Chondrocyte (in vitro differentiated cells): ENCODE measurements at places on chromosomes 12 and 14. TPM values are rescaled to one million over a fixed set of nuclear protein-coding genes. Genes with fewer than 3 reads are reported as not detected.
A peak's percentile ranks its signal among the peaks of the same experiment; 100 is the strongest.

Gene TC2N
- 9.1 to 14.4 TPM (median 11.2 TPM) in 3 replicates for total RNA-seq

Gene LRRC43
- 1.5 to 2.0 TPM (median 1.6 TPM) in 3 replicates for total RNA-seq

Gene TAS2R31
- total RNA-seq, result 1.1 to 3.8 TPM (median 1.7 TPM) in 3 replicates

DNA sequence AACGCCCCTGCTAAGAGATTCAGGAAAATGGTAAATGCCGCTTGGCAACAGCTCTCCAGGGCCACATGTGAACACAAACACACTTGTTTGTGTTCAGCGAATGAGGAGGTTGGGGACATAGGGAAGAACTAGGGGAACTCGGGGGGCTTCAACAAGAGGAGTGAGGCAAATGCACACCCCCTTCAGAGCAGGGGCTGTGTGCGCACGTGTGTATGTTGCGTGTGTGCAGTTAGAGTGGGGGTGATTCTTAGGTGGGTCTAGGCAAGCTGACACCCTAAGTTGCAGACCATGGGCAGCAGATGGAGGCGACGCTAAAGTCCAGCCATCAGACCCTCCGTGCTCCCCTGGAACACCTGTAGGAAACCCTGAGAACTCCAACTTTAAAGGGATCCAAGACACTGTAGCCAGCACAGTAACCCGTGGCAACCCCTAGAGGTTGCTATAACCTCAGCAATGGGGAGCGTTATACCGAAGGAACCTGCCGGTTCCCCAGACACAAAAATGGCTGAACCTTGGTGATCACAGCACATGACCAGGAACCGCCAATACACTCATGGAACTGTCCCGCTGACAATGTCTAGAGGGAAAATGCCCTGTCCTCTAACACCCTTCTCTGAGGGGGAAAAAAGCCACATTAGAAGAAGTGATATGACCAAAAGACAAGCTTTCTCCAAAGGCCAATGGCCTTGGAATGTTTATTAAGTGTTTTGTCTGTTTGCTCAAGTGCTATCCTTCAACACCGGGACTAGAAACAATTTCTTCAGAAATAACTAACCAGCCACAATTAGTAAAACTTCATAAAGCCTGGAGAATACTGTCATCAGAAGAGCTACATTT lies 86.5 kb upstream of the CEP83 start:
- DNase-seq, result no peak
- H3K27me3 ChIP-seq, result peaks cover 2% of the 10 kb centered on the region
- H3K27ac ChIP-seq, result no peak overlapping the region

Gene LRRK2
- 0.05 to 0.36 TPM (median 0.35 TPM) in 3 replicates for total RNA-seq

DNA sequence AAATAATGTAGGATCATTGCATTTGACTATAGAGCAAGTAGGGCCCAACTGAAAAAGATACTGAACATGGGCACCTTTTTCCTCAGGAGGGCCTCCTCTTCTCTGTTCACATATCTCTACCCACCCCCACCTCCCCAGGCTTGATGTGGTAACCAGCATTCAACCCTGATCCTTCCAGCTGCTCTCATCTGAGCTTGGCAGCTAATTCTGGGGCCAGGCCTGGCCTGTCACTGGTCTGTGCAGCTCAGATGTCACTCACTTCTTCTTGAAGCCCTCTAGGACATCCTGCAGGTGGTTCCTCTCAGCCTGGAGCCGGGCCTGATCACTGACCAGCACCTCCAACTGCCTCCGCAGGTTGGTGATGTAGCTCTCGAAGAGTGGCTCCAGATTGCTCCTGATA lies 2.1 kb downstream of the KRT84 start:
- H3K36me3 ChIP-seq, result no peaks in the 10 kb centered on the region
- H3K4me1 ChIP-seq, result no peaks in the 10 kb centered on the region
- H3K27ac ChIP-seq, result no peak overlapping the region

DNA sequence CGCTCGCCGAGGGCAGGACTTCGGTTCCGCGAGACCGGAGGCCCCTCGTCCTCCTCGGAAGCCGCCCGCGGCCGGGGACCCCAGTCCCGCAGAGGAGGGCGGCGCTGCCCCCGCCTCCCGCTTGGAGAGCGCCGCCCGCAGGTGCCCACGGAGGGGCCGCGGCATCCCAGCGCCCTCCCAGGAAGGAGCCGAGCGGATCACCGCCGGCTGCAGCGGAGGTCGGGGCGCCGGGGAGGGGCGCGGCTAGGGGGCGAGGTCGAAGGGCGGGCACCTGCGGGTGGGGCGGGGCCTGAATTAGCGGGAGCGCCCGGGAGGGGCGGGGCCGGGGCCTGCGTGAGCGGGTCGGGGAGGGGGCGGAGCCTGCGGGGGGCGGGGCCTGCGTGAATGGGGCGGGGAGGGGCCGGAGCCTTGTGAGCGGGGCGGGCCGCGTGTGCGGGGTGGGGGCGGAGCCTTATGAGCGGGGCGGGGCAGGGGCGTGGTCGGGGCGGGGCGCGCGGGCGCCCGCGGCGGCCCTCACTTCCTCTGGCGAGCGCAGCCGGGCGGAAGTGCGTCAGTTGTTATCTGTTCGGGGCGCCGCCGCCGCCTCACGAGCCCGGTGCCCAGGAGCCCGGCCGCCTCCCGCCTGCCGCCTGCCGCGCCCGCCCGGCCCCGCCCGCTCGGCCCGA lies at the start of gene FBRSL1:
Gene FBRSL1, plus strand, starts transcription at position 550 of the 665 bp plus-strand sequence.
- peak within 1 kb of the TSS; percentile 29 for H3K27ac ChIP-seq
- H3K4me1 ChIP-seq, result peaks cover 40% of the 10 kb centered on the region
- H3K27me3 ChIP-seq, result no peaks in the 10 kb centered on the region
- H3K4me3 ChIP-seq, result peak within 1 kb of the TSS; percentile 74

- DNase-seq, result peak; percentile 39
- peaks cover 21% of the 10 kb centered on the region for H3K4me1 ChIP-seq
- H3K4me3 ChIP-seq, result no peak overlapping the region
- H3K27me3 ChIP-seq, result peaks cover 30% of the 10 kb centered on the region
Observed at GRCh38 chr12:57474862-57475261, 4.8 kb downstream of the ARHGAP9 start.

GRCh38 chr12:22355011-22355580 lies 20.6 kb upstream of the ST8SIA1 start:
- H3K36me3 ChIP-seq, result no peaks in the 10 kb centered on the region
- no peak overlapping the region for H3K4me3 ChIP-seq
- DNase-seq, result no peak
- H3K27me3 ChIP-seq, result peaks cover 34% of the 10 kb centered on the region

GRCh38 chr14:76514213-76514998 lies 138.5 kb downstream of the ESRRB start:
- H3K4me1 ChIP-seq, result no peaks in the 10 kb centered on the region
- no peak overlapping the region for H3K27ac ChIP-seq
- H3K27me3 ChIP-seq, result peaks cover 36% of the 10 kb centered on the region
- no peak overlapping the region for H3K4me3 ChIP-seq
- no peaks in the 10 kb centered on the region for H3K36me3 ChIP-seq

GRCh38 chr14:61504901-61505300 lies 183.5 kb downstream of the PRKCH start:
- H3K4me1 ChIP-seq, result peaks cover 43% of the 10 kb centered on the region
- peak overlapping the region; percentile 41 for H3K27ac ChIP-seq
- no peaks in the 10 kb centered on the region for H3K27me3 ChIP-seq
- H3K4me3 ChIP-seq, result no peak overlapping the region
- DNase-seq, result no peak
- H3K36me3 ChIP-seq, result no peaks in the 10 kb centered on the region

Gene IL22
- not detected in 3 replicates for total RNA-seq

DNA sequence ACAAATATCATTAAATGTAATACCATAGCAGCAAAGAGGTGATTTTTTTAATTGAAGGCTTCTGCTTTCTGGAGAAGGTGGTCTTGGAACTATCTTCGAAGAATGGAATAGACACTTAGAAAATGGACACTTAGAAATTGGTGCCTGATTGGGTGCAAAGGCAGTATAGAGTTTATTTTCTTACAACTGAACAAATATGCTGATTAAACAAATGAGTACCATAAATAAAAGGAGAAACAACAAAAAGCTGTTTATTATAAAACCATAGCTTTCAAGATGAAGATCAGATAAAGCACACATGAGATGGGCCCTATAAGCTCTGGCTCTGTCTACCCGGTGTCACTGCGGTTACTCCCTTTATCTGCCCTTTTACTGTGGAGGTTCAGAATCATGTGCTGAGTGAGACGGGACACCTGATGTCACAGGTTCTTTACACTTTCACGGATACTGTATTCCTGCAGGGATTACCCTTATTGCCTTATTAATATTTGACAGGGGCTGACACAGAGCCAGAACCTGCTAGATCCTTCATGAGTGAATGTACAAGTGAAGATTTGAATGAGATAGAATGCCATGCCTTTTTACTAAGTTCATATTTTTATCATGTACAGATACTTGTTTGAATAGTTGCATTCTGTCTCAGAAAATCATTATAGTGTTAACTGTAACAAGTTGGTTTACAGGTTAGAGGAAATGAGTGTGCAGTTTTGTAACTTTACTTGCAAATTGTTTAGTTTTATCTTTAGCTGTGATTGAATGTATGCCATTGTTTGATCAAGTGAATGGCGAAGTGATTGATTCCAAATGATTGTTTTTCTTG lies 477.5 kb upstream of the RGS6 start:
- peaks cover 3% of the 10 kb centered on the region for H3K36me3 ChIP-seq
- no peak for DNase-seq
- H3K4me3 ChIP-seq, result no peak overlapping the region
- H3K4me1 ChIP-seq, result peaks cover 25% of the 10 kb centered on the region
- H3K27ac ChIP-seq, result no peak overlapping the region

DNA sequence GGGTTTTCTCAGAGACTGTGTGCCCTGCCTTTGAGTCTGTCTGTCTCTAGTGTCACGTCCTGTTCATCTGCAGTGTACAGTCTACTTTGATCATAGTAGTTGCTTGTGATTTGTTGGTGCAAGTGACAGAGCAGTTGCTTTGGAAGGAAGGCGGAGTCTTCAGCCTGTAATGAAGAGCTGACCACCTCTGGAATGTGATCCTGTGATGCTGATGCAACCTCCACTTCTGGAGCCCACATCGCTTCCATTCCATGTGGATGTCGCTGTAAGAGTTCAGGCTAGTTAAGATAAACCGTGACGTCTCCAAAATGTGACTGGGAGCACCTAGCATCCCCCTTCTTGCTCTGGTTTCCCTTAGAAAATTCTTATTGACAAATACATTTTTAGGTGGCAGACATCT lies 51.8 kb downstream of the PELI2 start:
- peaks cover 14% of the 10 kb centered on the region for H3K36me3 ChIP-seq
- H3K27ac ChIP-seq, result no peak overlapping the region
- H3K4me1 ChIP-seq, result peaks cover 13% of the 10 kb centered on the region
- no peak overlapping the region for H3K4me3 ChIP-seq
- no peaks in the 10 kb centered on the region for H3K27me3 ChIP-seq

DNA sequence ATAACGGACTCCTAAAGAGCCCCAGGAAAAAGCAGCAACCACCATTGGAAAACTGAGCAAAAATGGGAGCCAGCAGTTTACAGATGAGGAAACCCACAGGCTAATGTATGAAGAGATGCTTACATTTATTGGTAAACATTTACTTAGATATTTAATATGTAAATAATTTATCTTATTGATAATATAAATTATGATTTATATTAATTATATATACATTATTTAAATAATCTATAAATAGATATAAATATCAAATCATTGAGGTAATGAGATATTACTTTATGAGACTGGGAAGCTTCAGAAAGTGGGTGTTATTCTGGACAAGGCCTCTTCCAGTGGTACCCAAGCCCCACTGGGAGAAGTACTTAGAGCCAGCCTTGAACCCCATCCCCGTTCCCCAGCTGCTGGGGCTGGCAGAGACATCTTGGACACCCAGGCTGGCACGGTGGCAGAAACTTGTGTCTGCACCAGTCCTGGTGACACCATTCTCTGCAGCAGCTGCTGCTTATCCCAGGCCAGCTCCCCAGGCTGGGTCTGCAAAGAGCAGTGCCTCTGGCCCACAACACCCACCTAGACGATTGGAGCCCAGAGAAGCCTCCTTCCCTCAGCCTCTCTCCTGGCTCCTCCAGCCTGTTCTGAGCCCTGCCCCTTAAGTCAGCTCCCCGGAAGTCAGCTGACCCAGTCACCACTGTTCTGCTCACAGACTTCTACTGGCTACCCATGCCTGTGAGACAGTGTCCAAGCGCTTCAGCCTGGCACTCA lies 25.9 kb downstream of the ISCA2 start:
- H3K27me3 ChIP-seq, result no peaks in the 10 kb centered on the region
- peaks cover 30% of the 10 kb centered on the region for H3K36me3 ChIP-seq
- H3K4me1 ChIP-seq, result peaks cover 30% of the 10 kb centered on the region
- no peak overlapping the region for H3K4me3 ChIP-seq
- H3K27ac ChIP-seq, result peak overlapping the region; percentile 51

- H3K27me3 ChIP-seq, result no peaks in the 10 kb centered on the region
- H3K4me3 ChIP-seq, result no peak overlapping the region
- DNase-seq, result no peak
- H3K4me1 ChIP-seq, result peaks cover 41% of the 10 kb centered on the region
- no peak overlapping the region for H3K27ac ChIP-seq
Observed at GRCh38 chr14:59424341-59425071, 40.7 kb downstream of the GPR135 start.

DNA sequence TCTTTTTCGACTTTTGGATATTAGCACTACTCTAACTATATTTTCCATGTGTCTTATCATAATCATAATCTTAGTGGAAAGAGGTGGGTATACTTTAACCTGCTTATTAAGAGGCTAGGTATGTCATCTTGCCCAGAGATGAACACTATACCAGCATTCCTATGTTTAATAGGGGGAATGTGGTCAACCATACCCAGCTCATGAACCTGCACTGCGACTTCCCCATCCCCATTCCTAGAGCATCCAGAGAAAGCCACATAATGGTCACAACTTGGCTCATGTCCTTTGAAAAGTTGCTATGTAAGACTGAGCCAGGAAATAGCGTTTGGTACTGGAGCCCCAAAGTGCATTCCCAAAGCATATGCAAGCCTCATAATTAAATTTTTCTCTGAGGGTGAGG lies 55.2 kb downstream of the TMCC3 start:
- H3K27ac ChIP-seq, result no peak overlapping the region
- no peaks in the 10 kb centered on the region for H3K36me3 ChIP-seq
- H3K27me3 ChIP-seq, result peaks cover 12% of the 10 kb centered on the region
- H3K4me3 ChIP-seq, result no peak overlapping the region
- H3K4me1 ChIP-seq, result no peaks in the 10 kb centered on the region
- DNase-seq, result no peak

- no peak for DNase-seq
- H3K27me3 ChIP-seq, result no peaks in the 10 kb centered on the region
- no peak overlapping the region for H3K4me3 ChIP-seq
- no peaks in the 10 kb centered on the region for H3K4me1 ChIP-seq
Observed at GRCh38 chr14:24458736-24459135, 16.2 kb upstream of the SDR39U1 start.

GRCh38 chr14:103372552-103373304 lies 12.5 kb upstream of the MARK3 start:
- H3K36me3 ChIP-seq, result no peaks in the 10 kb centered on the region
- H3K27me3 ChIP-seq, result no peaks in the 10 kb centered on the region
- peak overlapping the region; percentile 77 for H3K27ac ChIP-seq

Gene BAZ1A
- total RNA-seq, result 22.5 to 27.0 TPM (median 25.0 TPM) in 3 replicates

Gene SRGAP1
- total RNA-seq, result 13.0 to 14.7 TPM (median 13.2 TPM) in 3 replicates

DNA sequence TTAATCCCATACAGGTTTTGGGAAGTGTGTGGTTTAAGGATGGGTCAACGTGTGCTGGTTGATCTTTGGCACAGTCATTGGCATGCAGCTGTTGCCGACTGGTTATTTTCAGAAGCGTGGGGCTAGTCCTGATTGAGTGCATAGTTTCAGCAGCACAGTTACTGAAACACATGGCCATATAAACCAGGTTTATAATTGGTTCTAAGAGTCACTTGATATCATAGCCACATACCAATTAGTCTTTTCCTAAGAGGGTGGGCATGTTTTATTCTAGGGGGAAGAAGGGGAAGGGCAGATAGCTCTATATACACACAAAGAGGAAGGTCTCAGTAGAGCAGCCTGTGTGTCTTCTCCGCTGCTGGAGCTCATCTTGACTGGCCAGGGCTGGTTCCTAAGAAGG lies 11.0 kb upstream of the RPS6KL1 start:
- H3K27me3 ChIP-seq, result peaks cover 1% of the 10 kb centered on the region
- no peak for DNase-seq
- no peaks in the 10 kb centered on the region for H3K36me3 ChIP-seq
- peaks cover 9% of the 10 kb centered on the region for H3K4me1 ChIP-seq
